ENCODE measurements at places on chromosomes 11 and 22.

- DNase-seq: no peak
These were observed 129.5 kb downstream of the FAM76B start for GRCh38 chr11:95660038-95660437.

DNA sequence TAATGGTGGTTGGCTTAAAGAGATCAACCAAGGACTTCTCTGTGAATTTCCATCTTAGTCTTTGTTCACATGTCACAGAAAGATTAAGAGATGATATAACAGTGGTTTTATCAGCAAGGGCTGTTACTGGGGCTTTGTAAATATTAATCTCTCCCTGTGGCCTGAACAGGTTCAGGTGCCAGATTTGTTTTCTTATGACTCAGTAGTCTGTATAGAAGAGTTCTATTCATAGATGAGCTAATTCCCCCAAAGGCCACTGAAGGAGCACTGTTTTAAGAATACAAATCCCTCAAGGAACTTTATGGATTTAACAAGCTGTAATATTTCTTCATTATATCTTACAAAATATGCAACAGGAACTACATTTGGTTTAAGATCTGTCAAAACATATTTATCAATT lies 50.4 kb downstream of the TCP11L1 start:
- DNase-seq: no peak

DNA sequence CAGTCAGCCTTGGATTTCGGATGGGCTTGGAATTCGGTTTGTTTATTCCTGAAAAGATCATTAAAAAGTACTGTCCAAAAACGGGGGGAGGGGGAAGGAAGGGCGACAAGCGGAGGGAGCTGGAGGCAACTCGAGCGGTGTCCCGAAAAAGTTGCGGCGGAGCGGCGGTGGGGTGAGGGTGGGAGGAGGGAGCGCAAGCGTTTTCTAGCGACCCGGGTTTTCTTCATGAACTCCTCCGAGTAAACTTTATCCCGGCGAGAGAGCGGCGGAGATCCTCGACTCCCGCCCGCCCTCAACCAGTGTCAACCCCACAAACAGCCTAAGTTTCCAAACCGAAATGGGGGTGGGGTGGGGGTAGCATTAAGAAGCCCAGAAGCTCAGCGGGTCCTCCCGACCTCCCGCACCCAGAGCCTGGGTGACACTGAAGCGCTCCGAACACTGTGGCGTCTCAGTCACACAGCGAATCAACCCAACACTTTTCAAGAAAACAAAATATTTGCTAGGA lies 133.0 kb upstream of the C11orf58 start:
- DNase-seq: no peak

DNA sequence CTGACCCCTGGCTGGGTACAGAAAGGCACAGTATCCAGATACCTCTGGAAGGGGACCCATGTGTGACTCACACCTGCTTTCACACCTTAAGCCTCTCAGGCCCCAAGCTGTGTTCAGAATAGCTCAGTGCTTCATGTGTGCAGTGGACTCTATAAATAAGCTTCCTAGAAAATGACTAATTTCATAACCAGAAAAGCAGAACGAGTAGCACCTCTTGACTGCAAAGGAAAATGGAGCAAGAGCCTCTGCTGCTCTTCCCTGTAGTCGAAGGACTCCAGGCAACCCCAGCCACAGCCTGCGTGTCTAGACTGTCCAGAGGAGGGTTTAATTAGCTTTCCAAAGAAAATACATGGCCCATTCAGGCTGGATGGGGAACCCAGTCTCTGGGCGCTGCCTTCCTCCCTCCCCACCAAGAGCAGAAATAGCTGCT lies 23.1 kb downstream of the PTPN5 start:
- no peak for DNase-seq

GRCh38 chr11:35914816-35915215 lies 29.0 kb upstream of the LDLRAD3 start:
- no peak for DNase-seq

DNA sequence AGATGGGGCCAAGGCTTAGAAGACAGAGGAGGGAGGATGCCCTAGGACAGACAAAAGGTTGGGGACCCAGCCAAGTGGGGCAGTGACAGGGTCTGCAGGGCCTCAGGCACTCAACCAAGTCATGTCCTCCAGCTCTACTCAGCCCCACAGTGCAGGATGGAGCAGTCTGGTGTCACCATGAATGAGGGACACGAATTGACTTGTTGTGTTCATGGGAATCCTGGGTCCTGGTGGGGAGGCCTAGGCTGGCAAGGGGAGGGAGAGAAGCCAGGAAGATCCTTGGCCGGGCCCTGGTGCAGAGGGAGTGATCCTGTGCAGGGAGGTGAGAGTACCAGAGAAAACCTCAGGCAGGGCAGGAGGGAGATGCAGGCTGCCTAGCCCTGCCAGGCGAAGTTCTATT lies 12.0 kb downstream of the P2RY6 start:
- DNase-seq: no peak

DNA sequence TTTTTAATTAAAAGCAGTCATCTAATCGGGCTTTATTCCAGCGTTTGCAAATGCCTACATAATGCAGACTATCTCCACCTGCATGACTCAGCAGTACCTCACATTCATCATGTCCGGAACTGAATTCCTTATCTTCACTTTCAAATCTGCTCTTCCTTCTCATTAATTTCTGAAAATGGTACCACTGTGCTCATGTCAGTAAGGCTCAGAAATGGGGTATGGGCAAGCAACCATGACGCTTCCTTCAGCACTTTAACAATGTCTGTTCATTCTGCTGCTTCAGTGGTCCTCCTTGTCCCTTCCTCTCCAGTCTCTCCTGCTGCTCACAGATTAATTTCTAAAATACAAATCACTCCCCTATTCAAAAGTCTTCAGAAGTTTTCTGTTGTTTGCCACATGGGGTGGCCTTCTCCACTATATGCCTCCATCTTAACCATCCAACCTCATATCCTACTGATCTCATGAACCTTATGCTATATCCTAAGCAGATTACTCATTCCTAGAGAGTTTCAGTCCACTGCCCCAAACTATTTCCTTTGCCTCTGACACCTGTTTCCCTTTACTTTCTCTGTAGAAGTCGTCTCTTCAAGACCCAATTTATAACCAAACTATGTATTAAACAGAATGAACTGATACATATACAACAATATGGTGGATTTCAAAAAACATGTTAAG lies 7.0 kb downstream of the GTF2H1 start:
- DNase-seq: no peak

GRCh38 chr11:36265793-36266628 lies 23.2 kb downstream of the COMMD9 start:
- peak; percentile 29 for DNase-seq

- no peak for DNase-seq
These were observed 15.7 kb downstream of the NNMT start for GRCh38 chr11:114311946-114312345.

DNA sequence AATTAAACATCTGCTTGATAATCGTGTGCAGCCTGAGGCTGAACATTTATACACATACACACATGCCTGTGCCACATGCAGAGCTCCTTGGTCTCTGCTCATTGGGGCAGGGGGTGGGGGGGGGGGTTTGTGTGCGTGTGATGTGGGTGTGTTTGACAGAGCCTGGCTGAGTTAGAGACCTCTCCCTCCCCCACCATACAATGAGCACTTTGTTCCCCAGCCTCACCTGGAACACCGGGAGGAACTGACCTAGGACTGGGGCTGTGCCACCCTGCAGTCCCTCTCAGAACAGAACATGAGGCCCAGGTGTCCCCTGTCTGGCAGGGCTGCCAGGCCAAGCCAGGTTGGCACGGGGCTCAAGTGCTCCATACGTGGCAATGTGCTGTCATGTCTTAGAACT lies 96.6 kb downstream of the TP53I11 start:
- no peak for DNase-seq

DNA sequence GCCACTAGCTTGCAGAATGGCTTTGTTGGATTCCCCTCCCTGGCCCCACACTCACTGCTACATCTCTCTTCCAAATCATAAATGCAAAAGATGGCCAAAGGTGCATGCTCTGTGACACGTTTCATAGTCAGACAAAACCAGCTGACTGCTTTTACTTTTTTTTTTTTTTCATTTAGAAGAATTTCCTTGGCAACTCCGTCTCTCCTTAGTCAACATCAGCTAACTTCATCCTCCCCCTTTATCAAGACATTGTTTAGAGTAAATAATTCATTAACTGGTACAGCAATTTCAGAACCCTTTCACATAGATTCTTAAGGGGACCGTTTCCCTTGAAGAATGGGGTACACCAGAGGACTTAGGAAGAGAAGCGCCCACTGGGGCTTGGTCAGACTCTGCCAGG lies 16.0 kb downstream of the KCNQ1OT1 start:
- DNase-seq: no peak

GRCh38 chr22:25666308-25666707 lies 75.7 kb upstream of the MYO18B start:
- DNase-seq: no peak

DNA sequence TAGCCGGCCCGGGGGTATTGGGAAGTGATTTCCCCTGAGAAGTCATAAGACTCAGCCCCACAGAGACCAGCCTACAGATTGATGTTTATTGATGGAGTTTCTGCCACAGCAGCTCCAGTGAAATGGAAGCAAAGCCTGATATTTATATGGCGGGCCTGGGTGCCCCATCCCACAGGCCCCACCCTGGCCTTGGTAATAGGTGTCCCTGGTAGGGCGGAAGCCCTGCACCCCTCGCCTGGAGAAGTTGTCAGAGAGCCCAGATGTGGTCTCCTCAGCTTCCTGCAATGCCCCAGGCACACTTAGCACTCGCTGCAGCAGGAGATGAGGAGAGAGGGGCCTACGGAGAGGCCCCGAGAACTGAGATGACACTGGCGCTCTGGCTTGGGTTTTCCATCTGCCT lies 107.4 kb downstream of the MORC2 start:
- DNase-seq: no peak

DNA sequence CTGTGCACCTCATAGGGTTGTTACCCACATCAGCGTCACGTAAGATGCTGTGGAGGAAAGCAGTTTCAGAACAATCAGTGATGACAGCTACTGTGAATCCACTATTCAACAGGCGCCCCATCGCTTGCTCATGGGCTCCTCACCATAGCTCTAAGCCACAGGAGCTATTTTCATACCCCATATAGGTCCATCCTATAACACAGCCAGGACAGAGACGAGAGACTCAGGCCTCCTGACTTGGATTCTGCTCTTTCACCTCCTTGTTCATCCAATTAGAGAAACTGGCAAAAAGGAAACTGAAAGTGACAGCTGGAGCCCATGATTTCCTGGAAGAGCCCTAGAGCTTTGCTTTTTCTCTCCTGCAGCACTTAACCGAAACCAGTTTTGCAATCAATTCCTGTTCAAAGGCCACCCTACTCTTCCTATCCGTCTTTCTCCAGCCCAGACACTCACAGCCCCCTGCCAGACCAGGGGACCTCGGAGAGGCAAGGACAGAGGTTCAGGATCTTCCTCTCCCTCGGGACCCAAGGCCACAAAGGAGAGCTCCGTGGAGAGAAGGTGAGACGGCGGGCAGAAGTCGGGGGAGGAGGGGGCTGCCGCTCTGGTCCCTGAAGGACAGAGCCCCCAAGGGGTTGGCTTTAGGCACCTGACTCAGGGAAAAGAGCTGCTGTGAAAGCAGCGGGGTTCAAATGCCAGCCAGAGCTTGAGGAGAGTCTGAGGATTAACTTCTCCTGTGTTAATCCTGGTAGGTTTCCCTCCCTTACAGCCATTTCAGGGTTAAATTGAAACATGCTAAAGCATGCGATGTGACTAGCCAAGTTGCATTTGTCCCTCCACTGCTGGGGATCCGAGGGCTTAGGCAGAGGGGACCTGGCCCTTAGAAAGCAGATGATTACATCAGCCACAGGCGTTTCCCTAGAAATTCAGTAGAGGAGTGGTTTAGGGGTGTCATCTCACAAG lies at the start of gene APOL6:
Gene APOL6, plus strand, starts transcription at position 381 of the 960 bp plus-strand sequence. CDS start 7,980 bp downstream, outside the sequence.
- no peak for DNase-seq

GRCh38 chr11:113773092-113773415 lies 438 bp downstream of the ZW10 start:
- no peak for DNase-seq

DNA sequence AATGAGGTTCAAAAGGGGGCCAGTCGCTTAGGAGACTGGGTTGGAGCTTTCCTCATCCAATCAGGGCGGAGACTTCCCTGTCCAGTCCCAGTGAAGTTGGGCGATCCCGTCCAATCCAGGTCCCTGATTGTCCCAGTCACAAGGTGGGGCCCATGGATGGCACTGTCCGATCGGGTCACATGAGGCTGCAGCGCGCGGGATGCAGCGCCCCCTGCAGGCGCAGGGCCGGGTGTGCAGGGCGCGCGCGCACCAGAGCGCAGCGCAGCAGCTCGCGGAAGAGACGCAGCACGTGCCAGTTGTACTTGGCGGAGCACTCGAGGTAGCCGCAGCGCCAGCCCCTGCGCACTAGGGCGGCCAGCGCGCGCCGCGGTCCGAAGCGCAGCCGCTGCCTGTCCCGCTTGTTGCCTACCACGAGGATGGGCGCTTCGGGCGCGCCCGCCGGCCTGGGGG lies 2.3 kb downstream of the RASL10A start:
- DNase-seq: no peak

- peak; percentile 54 for DNase-seq
These were observed 3.9 kb upstream of the BCL9L start for GRCh38 chr11:118929501-118930093.

GRCh38 chr11:44889266-44889665 lies 61.4 kb downstream of the TP53I11 start:
- no peak for DNase-seq

GRCh38 chr11:12019866-12020416 lies 11.5 kb upstream of the DKK3 start:
- no peak for DNase-seq

- no peak for DNase-seq
These were observed 21.2 kb downstream of the PDE2A start for GRCh38 chr11:72652873-72653630.

DNA sequence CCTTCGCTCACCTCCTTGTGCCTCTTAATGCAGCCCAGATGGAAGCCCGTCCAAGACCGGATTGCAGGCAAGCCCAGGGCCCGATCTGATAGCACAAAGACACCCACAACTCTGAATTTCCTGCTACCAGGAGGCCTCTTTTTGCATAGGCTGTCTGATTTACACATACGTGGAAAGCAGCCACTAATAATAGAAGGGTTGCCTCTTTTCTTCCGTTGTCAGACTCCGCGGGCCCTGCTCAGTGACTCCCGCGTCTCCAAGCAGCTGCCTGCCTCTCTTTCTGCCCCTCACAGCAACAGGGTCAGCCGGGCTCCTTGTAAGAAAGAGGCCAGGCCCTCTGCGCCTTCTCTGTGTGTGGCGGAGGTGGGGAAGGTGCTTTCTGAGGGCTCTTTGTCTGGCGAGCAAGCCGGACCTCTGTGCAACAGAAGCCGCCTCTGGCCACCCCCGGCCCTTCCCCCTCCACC lies 26.7 kb downstream of the FLI1 start:
- DNase-seq: no peak

- DNase-seq: no peak
These were observed 28.7 kb upstream of the IL17RA start for GRCh38 chr22:17056058-17056457.

GRCh38 chr11:124481365-124482323 lies 36.1 kb upstream of the OR8B8 start:
- DNase-seq: no peak

- DNase-seq: no peak
These were observed 27.6 kb upstream of the SLC35C1 start for GRCh38 chr11:45777127-45777969.

GRCh38 chr11:101401245-101401644 lies 182.6 kb downstream of the TRPC6 start:
- no peak for DNase-seq

GRCh38 chr11:65699306-65699705 lies 12.7 kb upstream of the KAT5 start:
- DNase-seq: no peak
